ENCODE measurements at places on chromosomes 3 and 15. TPM values are rescaled to one million over a fixed set of nuclear protein-coding genes. Genes with fewer than 3 reads are reported as not detected.

Gene PLSCR2
- polyA plus RNA-seq: 1.5 TPM

GRCh38 chr3:183492849-183493179 lies 62.7 kb downstream of the KLHL6 start:
- DNase-seq: no peak

DNA sequence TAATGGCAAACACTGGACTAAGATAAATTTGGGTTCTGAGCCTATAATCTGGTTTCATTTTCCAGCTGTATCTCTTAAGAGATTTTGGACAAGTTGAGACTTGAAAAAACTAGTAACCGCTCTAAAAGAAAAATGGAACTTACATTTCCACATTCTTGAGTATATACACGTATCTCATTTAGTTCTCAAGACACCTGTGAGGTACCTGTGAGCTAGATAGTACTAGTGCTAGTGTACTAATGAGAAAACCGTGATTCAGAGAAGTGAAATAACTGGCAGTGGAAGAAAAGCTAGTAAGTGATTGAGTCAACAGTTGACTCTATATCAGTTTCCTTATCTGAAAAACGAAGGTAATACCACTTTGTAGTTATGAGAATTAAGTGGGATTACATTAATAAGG lies 62.2 kb upstream of the PAQR5 start:
- DNase-seq: no peak

GRCh38 chr15:62469478-62469873 lies 304.4 kb upstream of the C2CD4B start:
- DNase-seq: no peak

GRCh38 chr15:39573287-39573686 lies 7.6 kb upstream of the THBS1 start:
- no peak for DNase-seq

DNA sequence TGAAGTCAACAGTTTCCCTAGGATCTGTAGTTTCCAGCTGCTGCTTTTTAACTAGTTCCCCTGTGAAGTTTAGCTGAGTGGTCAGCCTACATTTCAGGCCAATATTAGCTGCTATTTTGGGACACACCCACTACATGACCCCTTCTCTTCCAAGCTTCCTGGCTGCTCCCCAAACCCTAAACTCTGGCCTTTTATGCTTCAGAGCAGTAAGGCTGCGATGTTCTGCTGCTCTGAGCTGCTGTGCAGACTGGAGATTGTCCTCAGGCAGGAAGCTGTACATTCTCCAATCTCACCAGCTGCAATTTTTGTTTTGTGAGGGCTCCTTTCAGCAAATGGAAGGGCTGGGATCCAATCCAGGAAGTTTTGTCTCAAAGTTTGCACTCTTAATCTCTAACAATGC lies 48.0 kb upstream of the WDR72 start:
- DNase-seq: no peak

DNA sequence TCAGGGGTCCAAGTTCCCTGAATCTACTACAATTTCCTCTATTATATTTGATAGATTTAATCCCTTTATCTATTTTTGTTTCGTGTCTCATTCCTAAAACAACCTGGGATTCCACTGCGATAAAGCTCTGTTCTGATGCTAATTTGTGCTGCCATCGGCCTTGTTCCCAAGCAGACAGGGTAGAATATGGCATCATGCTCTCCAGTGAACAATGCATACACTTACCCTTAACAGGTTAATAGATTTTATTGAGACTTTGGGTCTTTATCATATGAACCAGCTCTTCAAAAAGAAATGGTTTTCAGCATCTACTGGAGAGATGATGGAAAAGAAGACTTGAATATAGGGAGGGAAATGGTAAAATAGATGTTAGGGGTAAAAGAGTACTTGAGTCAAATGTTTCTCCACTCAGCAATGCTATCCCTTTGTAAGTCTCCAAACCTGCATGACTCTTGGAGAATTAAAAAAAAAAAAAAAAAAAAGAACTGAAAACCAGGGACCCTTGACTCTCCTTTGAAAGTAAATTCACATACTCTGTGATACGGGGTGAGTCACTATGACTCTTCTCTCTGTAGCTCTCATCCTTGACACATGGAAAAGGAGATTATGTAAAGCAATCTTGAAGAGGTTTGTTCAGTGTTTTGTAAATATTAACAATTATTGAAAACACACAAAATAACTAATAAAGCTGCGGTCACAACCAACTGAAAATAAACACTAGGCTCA lies 268.8 kb downstream of the ZBTB20 start:
- no peak for DNase-seq

GRCh38 chr3:56864090-56864489 lies 62.3 kb upstream of the ARHGEF3 start:
- DNase-seq: no peak

- DNase-seq: no peak
These were observed 16.8 kb downstream of the FGF7 start for GRCh38 chr15:49439678-49440395.

DNA sequence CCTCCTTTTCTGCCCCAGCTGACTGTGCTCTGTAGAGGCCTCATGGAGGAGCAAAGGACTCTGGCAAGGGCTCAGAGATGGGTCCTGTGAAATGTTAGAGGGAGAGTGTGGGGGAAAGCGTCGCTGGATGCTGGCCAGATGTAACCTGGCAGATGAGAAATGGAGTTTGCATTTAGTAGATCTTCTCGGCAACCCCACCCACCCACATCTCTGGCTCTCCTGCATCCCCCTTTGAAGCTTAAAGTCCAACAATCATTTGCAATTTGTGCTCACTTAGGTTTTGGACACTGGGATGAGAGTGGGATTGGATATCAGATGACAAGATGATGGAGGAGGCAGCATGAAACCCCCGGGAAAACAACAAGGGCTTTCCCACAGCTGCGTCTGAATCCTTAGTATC lies 523.6 kb upstream of the MCTP2 start:
- no peak for DNase-seq

Gene UQCC5
- 23.4 TPM for polyA plus RNA-seq

- no peak for DNase-seq
These were observed 823 bp upstream of the CCDC71 start for GRCh38 chr3:49166752-49167556.

GRCh38 chr15:63967616-63968015 lies 78.7 kb downstream of the DAPK2 start:
- no peak for DNase-seq

GRCh38 chr15:57112178-57112577 lies 193.7 kb downstream of the TCF12 start:
- no peak for DNase-seq

Gene CLN6
- polyA plus RNA-seq: 17.9 TPM

Gene ZNF860
- polyA plus RNA-seq: 1.7 TPM

DNA sequence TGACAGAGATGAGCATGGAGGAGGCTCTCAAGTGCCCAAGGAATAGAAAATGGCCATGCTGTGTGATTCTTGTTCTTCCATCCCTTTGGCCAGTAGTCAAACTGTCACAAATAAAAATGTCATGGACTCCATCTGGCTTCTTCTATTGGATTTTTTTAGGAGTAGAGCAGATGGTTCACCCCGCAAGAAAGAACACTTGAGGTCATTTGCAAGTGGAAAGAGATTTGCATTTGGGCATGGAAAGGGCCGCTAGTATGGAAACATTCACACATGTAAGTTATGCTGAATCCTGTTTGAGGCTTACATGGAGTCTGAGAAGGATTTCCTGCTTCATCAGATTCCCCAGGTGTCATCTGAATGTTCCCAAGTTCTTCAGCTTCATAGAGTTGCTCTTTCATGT lies 53.1 kb upstream of the CFAP161 start:
- no peak for DNase-seq

DNA sequence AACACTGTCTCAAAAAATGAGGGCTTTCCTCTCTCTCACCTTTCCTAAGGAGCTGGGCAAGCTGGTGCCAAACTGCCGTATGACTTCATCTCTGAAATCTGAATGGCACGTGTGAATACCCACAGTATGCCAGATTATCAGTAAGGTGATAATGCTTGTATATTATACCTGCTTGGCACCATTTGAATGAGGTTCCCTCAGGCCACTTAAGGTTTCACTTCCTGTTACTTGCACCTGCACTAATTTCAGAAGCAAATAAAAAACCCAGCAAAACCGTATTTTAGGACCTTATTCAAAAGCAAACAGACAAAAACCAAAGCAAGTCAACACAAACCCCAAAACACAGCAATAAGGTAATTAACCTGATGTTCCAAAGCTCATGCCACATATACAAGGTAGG lies 19.7 kb downstream of the FOXP1 start:
- no peak for DNase-seq

Measured in left renal pelvis (tissue), 4 donors.